Mammary epithelial cell (primary cell): ENCODE measurements at places on chromosomes 2 and 18.

GRCh38 chr18:79749251-79750191, 48.2 kb upstream of the KCNG2 start:
- DNase-seq = no peak

GRCh38 chr2:179876266-179876665, 14.9 kb upstream of the ZNF385B start:
- no peak for DNase-seq

- no peak for DNase-seq
Measured at GRCh38 chr18:44788334-44788733, 107.6 kb downstream of the SETBP1 start.

DNA sequence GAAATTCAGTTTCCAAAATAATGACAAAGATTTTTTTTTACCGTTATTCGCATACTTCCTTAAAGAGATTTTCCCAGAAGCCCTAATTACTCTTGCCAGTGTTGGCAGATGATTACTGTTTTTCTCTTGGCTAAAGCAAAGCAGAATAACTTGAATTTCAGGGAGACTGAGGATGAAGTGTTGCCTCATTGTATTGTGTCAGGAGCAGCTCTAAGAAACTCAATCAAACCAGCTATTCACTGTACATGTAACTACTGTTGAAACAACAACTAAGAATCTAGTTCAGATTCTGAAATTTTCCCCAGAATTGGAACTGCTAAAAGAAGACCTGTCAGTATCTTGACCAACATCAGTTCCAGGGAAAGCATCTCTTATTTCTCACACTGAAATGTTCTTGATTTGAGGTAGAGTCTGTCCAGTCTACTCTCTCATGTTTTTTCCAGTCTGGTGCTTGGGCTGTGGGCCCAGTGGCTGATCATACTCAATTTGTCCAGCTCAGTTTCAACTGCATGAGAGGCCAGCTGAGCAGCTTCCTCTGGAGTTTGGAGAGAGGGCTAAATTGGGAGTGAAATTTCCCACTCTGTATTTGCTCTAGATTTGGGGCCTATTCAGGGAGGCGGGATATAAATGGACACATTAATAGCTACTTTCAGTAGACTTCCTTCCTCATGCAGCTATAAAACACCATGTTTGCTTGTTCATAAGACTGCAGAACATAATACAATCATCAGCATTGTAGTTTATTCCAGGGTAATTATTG, 78.5 kb downstream of the PPP1R1C start:
- no peak for DNase-seq

DNA sequence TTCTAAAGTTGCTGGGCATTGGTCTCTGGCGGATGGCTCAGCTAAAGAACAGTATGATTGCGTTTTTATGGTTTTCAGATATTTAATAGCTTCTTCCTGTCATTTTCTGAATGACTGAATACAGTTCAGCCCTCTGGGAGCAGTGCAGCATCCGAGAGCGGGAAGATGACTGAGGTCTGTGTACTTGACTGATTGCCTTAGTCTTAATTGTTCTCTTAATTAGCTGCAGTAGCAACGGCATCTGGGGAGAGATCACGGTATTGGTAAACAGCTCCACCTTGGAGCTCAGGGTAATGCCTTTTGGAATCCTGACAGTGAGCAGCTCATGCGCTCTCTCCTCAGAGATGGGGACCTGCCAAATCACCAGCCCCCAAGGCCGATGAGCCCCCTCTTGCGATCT, 481.4 kb upstream of the SPRED2 start:
- DNase-seq = no peak

GRCh38 chr2:171592036-171592555, 69.8 kb downstream of the CYBRD1 start:
- DNase-seq = no peak
